ENCODE measurements at places on chromosomes 3 and 15. TPM values are rescaled to one million over a fixed set of nuclear protein-coding genes. Genes with fewer than 3 reads are reported as not detected.

KLHL40 gene
- polyA plus RNA-seq = not detected

GRCh38 chr3:14278799-14279625 lies 100.4 kb downstream of the LSM3 start:
- no peaks in the 10 kb centered on the region for H3K4me1 ChIP-seq
- no peaks in the 10 kb centered on the region for H3K36me3 ChIP-seq
- DNase-seq = no peak
- no peak overlapping the region for H3K27ac ChIP-seq

MESP2 gene
- polyA plus RNA-seq = not detected

DNA sequence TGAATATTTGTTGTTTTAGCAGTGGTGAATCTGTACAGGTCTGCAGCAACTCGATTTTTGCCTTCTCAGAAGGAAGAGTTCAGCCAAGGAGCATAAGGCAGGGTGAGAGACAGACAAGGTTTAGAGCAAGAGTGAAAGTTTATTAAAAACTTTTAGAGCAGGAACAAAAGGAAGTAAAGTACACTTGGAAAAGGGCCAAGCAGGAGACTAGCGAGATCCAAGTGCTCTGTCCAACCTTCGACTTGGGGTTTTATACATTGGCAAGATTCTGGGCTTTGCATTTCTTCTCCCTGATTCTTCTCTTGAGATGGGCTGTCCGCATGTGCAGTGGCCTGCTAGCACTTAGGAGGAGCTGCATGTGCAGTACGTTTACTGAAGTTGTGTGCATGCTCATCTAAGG lies 46.7 kb upstream of the AADACL2 start:
- H3K36me3 ChIP-seq = no peaks in the 10 kb centered on the region
- peaks cover 4% of the 10 kb centered on the region for H3K27me3 ChIP-seq
- DNase-seq = no peak
- H3K4me3 ChIP-seq = no peak overlapping the region
- H3K27ac ChIP-seq = no peak overlapping the region
- no peaks in the 10 kb centered on the region for H3K4me1 ChIP-seq

- peak overlapping the region; percentile 21 for H3K27ac ChIP-seq
- peaks cover 1% of the 10 kb centered on the region for H3K27me3 ChIP-seq
- H3K4me1 ChIP-seq = peaks cover 78% of the 10 kb centered on the region
- DNase-seq = no peak
- H3K4me3 ChIP-seq = no peak overlapping the region
These were observed 76.2 kb downstream of the TGFBR2 start for GRCh38 chr3:30682434-30683155.

DNA sequence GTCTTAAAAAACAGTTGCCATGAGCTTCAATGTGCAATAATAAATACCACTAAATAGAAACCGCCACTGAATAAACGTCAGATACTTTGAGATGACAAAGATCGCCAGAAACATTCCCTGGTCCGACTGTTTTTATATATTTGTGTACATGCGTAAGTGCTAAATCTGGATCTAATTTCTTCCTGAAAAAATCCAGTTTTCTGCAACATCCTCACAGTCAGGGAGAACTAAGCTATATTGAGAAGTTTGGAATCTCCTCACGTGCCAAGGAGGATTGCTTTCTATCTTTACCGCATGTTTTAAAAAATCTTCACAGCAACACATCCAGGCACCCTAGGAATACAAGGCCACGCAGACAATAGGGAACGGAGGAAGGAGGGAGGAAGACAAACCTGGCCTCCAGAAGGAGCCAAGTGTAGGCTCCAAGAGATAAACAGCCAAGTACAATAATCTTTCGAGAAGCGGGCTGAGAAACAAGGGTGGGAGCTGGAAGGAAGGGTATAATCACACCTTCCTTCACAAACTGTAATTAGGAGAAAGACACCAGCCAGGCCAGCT lies 5.7 kb downstream of the VGLL4 start:
- peaks cover 83% of the 10 kb centered on the region for H3K4me1 ChIP-seq
- peak overlapping the region; percentile 35 for H3K27ac ChIP-seq
- no peak for DNase-seq
- H3K36me3 ChIP-seq = no peaks in the 10 kb centered on the region
- peaks cover 16% of the 10 kb centered on the region for H3K27me3 ChIP-seq
- H3K4me3 ChIP-seq = no peak overlapping the region

P3H2 gene
- polyA plus RNA-seq = 2.2 TPM

DNA sequence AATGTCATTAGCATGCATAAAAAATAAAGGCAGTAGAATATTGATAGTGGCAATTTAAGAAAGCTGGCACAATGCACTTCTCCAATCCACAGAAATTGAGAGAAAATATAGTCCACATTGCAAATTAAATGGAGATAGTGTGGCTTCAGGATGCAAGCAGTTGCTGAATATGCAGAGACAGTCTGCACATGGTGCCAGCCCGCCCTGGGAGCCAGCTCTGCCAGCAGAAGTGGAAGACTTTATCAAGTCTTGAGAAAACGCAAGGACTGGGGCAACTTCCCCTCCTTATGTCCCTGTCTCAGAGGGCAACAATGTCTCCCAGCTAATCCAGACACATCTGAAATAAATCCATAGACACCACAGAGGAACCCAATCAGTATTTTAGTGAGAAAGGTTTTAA lies 57.2 kb downstream of the MB21D2 start:
- H3K36me3 ChIP-seq = no peaks in the 10 kb centered on the region
- DNase-seq = no peak
- no peaks in the 10 kb centered on the region for H3K4me1 ChIP-seq

A4GNT gene
- not detected for polyA plus RNA-seq

MEGF11 gene
- not detected for polyA plus RNA-seq
